HuH-7 (cell line): ENCODE measurements at places on chromosomes 5 and 9.

GRCh38 chr9:35859310-35859989 lies 10.8 kb downstream of the OR13J1 start:
- DNase-seq, result no peak

DNA sequence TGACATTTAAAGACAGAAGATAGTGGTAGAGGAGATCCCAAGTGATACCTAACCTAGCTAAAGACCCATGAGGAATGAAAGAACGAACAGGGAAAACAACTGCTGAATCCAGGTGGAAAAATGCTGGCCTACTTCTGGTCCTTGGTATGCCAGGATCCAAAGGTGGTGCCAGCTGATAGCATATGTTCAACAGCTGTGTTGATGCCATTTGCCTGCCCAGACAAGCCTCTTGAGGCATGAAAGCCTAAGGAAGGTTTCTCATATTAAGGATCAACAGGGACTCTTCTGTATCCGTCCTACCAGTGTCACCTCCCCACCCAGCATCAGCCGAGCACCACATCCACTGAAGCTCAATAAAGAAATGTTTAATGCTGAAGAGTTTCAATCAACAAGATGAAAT lies 225.7 kb upstream of the DMRT1 start:
- no peak for DNase-seq

DNA sequence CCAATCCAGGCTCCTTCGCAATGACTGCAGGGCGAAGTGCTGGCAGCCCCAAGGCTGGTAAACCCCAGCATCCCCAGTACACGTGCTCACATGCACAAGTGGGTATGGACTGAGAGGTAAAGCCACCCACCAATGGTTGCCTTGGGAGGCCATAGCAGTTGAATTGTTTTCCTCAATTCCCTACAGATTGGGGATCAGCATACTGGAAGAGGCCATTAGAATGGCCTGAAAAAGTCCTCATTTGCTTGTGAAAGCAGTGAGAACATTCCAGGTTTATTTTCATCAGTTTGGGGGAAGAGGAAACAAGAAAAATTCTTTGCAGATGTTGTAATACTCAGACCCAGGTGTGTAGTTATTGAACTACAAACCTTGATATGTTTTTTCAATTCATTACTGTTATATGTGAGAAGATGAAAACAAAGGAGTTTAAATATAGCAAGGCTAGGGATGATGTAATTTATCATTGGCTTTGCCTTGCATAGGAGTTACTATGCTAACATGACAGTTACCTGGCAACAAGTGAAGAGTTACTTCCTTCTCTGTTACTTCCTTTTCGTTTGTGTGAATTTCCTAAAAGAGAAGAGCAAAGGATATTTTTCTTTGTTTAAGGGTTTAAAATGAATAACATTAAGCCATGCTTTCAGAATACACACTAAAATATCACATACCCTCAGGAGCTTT lies 36.4 kb downstream of the MTMR12 start:
- no peak for DNase-seq

GRCh38 chr5:115297031-115297430 lies 577 bp upstream of the CCDC112 start:
- no peak for DNase-seq

- no peak for DNase-seq
Measured at GRCh38 chr9:33197279-33198152, 30.4 kb upstream of the B4GALT1 start.

DNA sequence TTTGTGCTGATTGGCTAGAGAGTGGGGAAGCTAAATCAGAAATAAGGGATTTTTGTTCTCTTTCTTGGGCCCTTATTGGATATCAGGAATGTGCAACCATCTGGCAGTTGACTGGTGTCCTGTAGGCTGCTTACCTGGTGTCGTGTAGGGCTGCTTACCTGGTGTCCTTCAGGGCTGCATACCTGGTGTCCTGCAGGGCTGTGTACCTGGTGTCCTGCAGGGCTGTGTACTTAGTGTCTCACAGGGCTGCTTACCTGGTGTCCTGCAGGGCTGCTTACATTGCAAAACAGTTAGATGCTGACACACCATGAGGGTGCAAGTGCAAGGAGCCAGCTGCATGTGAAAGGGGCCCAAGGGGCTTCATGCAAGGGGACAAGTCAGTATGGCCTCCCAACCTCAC lies 249.3 kb downstream of the ICE1 start:
- no peak for DNase-seq

DNA sequence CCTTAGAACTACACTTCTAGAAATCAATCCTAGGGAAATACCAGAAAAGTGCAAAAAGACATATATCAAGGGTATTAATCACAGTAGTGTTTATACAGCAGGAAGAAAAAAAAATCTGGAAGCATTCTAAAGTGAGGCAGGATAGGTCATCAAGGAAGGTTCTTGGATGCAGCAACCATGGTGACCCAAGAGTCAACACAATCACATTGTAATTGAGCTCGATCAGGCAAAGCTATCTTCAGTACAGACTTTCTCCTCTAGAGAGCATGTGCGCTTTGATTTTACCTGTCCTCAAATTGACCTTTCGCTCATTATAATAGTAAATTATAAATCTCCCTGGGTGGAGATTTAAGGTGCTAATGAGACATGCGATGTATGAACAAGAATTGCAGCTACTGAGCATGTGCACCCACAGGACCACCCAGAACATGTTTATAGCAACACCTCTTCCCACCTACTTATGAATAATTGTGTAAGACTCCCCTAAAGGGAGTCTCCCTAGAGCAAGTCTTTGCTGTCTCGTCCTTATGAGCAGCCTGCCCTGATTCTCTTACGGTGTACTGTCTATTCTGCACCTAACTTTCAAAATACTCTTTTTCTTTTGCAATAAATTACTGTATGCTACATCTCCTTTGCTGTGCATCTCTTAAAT lies 297.7 kb downstream of the ATPSCKMT start:
- DNase-seq, result no peak

DNA sequence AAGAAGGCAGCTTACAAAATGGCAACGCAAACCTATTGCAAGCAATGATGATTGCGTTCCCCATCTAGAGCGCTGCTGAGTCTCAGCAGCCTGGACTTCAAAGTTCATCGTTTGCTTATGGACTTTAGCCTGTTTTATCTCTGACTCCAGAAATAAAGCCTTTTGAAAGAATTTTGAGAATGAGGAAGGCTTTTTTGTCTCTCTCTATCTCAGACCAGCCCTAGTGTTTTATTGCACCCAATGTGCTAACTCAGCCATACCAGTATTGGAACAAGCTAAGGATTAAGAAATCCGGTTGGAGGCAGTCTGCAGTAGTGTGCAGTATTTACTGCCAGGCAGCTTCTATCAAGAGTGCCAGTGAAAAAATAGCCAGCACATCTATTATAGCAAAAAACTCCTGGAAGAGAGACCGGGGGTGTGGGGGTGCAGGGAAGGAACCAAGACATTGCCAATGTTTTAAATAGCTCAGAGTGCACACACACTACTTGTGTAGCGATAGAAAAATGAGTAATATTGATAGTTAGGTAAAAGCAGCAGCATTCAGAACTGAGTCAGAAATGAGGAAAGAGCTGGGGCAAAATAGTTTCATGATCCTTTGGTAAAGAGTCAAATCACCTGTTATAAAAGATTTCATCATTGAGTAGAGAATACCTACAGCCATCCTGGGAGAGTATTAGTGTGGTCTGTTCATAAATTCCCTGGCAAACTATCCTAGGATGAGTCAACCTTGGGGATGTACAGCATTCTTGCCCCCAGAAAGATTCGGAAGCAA lies 219.0 kb downstream of the ZNF608 start:
- peak; percentile 60 for DNase-seq
